ENCODE measurements at places on chromosomes 5 and 9.
A peak's percentile ranks its signal among the peaks of the same experiment; 100 is the strongest.

GRCh38 chr5:143453720-143454119, 50.2 kb upstream of the NR3C1 start:
- DNase-seq, result no peak

GRCh38 chr9:19184144-19184917, 46.2 kb upstream of the DENND4C start:
- DNase-seq, result peak; percentile 88

GRCh38 chr9:99398241-99398640, 176.2 kb downstream of the SEC61B start:
- DNase-seq, result peak; percentile 56

DNA sequence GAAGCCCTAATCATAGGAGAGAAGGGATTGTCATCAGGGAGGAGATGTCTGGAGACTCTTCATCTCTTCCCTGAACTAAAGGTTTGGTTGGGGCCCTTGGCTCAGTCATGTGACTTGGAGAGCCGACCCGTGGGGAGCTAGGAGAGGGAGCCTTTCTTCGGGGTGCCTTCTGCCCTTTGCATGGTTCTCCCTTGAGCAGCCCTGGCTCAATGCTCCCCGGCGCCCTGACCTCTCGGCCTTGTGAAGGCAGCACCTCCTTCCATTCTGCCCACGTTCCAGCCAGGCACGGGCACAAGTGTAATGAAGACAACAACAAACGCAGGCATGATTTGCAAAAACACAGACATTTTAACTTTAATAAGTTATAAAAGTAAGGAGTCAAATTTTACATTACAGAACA, 50.4 kb downstream of the ZNF354C start:
- DNase-seq, result peak; percentile 2

- peak; percentile 75 for DNase-seq
Observed at GRCh38 chr5:14727428-14727865, 62.9 kb downstream of the OTULIN start.

Data from H4 (cell line).